HL-60 (cell line): ENCODE measurements at places on chromosomes 4 and X.
A peak's percentile ranks its signal among the peaks of the same experiment; 100 is the strongest.

DNA sequence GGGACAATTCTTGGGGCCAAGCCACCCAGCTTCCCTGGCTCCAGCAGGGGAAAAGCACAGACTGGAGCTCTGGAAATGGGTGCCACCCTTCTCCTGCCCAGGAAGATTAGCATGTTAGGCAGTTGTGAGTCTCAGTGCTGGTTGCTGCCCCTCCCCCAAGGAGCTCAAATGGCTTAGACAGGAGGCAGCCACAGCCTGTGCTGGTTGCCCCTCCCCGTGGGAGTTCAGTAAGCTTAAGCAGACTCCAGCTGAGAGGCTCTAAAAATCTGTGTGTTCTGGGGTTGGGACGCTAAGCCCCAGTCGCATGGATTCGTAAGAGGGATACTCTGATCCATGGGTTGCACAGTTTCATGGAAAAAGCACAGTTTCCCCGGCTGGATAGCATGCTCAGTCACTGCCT, 92.7 kb upstream of the NDST3 start:
- DNase-seq: no peak

- DNase-seq: no peak
These were observed 21.6 kb downstream of the OPHN1 start for GRCh38 chrX:68411729-68412128.

DNA sequence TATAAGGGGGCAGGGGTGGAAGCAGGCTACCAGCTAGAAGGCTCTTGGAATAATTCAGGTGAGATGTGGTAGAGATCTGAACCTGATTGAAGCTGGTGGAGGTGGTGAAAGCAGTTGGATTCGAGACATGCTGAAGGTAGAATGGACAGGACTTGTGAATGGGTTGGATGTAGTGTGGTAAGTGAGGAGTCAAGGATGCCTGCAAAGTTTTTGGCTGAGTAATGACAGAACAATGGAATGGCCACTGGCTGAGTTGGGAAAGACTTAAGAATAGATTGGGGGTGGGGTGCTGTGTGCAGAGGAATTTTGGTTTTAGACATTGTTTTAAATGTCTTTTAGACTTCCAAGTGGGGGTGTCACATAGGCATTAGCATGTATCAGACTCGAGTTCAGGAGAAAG, 33.5 kb downstream of the HPF1 start:
- DNase-seq: no peak

GRCh38 chr4:99633772-99634171, 23.9 kb downstream of the C4orf54 start:
- no peak for DNase-seq

GRCh38 chr4:82643994-82644733, 82.4 kb upstream of the TMEM150C start:
- DNase-seq: no peak

- no peak for DNase-seq
These were observed 388.1 kb upstream of the MAD2L1 start for GRCh38 chr4:120454788-120455187.

DNA sequence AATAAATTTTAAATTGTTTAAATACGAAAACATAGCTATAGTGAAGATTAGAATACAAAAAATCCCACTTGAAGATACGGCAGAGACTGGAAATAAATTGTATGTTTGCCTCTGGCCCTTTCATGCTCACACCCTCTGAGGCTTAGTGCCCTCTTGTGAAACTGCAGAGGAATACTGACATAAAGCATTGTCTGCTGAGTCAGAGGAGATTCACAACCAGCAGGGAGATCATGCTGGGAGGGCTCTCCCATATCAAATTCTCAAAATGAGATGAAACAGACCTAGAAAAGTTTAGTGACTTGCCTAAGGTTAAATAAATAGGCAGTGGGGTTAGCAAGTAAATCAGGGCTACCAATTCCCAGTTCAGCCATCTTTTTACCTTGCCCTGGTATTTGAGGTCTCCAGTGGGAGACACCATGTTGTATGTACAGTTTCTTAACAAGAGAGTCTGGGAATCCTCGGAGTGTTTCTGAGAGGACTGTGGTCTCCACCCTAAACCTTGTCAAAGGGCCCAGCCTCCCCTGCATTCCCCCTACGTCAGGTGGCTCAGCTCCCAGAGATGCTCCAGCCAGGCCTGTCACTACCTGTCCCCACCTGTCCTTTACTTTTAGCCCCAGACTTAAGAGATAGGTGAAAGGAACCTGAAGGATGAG, 581.4 kb upstream of the DIPK2B start:
- DNase-seq: peak; percentile 63

DNA sequence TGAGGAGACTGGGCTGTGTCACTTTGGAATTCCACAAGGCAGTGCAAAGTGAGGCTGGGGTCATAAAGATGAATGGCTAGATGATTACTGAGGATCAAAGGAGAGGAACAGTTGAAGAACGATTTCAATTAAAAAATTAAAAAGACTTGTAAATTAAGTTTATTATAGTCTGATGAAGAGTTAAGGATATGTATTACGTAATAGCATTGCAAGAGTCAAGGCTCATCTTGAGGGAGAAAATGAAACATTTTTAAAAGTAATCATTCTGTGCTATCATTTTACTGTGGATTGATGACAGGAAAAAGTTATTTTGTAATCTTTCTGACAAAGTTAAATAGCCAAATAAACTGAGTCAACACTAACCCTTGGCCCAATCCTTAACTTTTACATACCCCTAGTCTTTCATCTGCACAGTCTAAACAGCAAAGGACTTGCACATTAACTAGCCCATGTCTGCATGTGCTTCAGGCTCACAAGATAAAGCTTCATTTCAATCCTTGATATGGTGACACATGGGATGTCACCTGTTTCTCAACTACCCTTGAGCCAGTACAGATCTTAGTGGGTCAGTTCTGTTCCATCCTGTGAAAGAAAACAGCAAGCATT, 465.5 kb upstream of the CTSO start:
- DNase-seq: no peak

DNA sequence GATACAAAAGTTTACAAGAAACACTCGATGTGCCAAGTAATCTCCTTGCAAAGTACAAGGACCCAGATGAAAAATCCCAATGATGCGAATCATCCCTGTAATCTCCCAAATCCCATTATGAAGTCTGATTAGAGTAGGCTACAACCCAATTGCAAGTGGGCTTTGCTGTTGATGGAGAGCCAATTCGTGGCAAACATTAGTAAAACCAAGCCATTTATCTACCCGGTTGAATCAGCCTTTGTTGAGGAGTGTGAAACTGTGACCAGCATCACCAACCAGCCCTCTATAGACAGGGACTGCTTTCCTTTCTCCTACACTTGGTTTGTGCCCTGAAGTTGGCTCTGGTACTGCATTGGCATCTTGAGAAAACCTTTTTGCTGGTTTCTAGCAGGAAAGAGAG, 1.2 kb upstream of the PRPS2 start:
- DNase-seq: no peak
